Brain microvascular endothelial cell (primary cell): ENCODE measurements at places on chromosomes 2 and 18.

- DNase-seq, result peak; percentile 5
Measured at GRCh38 chr18:47075098-47075883, 39.9 kb upstream of the ELOA2 start.

DNA sequence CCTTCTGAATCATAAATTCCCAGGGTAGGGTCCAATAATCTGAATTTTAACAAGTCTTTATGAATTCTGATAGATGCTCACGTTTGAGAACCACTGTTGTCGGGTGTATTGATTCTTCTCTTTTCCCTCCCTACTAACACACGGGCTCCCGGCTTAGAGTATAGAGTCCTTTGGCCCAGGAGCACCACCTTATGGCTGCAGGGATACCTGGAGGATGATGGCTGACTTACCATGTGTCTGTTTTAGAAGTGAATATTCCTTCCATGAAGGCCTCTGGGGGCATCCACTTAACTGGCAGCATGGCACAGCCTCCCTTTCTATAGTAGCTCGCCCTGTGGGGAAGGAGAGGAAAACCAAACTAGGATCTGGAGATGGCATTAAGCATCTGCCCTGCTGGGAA, 91.7 kb downstream of the CLIP4 start:
- DNase-seq, result no peak

DNA sequence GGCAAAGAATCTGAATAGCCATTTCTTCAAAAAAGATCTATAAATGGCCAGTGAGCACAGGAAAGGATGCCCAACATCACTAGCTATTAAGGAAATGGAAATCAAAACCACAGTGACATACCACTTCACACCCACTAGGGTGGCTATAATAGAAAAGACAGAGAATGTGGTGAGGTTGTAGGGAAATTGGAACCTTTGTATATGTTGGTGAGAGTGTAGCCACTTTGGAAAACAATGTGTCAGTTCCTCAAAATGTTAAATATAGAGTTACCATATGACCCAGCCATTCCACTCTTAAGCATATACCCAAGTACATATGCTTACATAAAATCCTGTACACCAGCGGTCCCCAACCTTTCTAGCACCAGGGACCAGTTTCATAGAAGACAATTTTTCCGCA, 152.8 kb downstream of the SMAD2 start:
- no peak for DNase-seq

- peak; percentile 33 for DNase-seq
Measured at GRCh38 chr18:3319399-3319798, 57.5 kb downstream of the MYL12B start.

DNA sequence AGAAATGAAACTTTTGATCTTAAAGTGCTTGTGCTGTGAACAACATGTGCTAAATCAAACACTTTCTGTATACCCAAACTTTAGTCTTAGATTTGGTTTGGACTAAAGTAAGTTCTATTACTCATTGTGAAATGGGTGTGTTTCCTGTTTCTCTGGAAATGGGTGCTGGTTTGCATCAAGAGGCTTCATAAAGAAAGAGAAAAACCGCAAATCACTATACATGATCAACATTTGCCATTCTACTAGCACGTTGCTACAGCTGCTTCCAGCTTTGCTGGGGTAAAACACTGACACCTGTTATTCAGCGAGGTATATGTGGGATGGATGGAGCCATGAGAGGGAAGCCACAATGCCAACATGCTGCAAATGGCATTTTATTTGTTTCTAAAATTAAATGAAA, 547.0 kb upstream of the ACVR2A start:
- DNase-seq, result no peak
